ENCODE measurements at places on chromosomes 5 and 9.
A peak's percentile ranks its signal among the peaks of the same experiment; 100 is the strongest.

GRCh38 chr9:89647366-89648128 lies 42.7 kb downstream of the GADD45G start:
- DNase-seq = no peak

DNA sequence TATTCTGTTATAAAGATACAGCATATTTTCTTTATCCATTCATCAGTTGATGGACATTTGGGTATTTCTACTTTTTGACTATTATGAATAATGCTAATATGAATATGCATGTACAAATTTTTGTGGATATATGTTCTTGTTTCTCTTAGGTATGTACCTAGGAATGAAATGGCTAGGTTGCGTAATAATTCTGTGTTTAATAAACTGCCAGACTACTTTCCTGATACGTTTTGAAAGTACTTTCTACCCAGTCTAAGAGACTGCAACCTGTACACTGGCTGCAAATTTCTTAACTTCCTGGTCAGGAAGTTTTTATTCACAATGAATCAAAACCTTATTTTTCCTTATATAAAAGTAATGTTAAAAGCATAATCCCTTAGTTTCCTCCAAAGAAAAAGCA lies 93.9 kb upstream of the STARD4 start:
- DNase-seq = no peak

DNA sequence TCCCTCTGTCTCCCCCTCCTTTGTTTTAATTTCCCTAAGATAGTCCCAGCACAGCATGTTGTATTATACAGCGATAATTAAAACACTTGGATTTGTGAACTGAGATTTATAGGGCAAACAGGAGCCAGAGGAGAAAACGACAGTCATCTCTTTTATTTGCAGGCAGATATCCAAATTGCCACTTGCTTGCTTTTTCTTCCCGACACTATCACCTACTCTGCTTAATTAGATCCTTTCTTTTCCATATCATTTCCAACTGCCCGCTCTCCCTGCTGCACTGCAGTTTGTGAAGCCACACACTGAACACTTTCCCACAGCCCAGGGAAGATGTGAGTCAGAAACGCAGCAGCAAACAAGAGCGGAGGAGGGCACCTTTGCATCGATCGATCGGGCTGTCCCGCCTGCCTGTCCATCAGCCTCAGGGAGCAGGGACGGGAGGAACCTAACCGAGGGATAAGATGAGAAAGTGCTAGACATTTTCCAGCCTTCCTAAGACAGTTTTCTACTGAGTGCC lies 35.8 kb upstream of the SPRY4 start:
- DNase-seq = no peak

DNA sequence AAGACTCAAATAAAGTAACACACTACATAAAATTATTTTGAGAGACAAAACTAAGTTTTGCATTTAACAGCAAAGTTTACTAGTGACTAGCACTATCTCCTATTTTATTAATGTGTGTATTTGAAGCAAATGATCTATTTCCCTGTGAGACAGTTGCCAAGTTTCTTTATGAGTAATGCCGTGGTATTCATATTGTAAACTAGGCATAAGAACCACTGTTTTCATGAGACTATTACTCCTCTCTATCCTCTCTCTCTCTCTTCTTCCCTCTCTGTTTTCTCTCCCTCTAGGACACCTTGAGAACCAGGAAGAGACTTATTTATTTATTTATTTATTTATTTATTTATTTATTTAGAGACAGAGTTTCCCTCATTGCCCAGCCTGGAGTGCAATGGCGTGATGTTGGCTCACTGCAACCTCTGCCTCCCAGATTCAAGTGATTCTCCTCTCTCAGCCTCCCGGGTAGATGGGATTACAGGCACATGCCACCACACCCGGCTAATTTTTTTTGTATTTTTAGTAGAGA lies 61.1 kb downstream of the MLANA start:
- DNase-seq = no peak

GRCh38 chr9:127991757-127992274 lies 11.0 kb upstream of the EEIG1 start:
- DNase-seq = no peak

GRCh38 chr5:69368458-69369339 lies 621 bp downstream of the AK6 start:
- no peak for DNase-seq

GRCh38 chr5:143987751-143988560 lies 176.0 kb downstream of the HMHB1 start:
- DNase-seq = no peak

DNA sequence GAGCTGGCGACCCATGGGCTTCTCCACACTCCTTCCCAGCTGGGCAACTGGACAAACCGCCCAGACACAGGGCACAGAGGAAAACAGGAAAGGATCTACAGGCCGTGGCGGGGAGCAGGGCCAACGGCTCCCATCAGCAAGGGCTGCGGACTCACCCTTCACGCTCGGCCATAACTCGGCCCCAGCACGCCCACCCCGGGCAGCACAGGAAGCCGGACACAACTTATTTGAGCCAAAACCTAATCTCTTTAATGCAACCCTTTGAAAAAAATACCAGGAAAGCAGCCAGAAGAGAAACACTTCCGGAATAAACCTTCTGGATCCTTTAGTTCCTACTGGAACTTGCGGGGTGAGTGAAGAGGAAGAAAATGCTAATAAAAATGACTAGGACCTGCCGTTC lies 59.9 kb downstream of the VAV2 start:
- DNase-seq = no peak

- peak; percentile 16 for DNase-seq
Measured at GRCh38 chr5:93622240-93622885, 39.3 kb downstream of the NR2F1 start.

DNA sequence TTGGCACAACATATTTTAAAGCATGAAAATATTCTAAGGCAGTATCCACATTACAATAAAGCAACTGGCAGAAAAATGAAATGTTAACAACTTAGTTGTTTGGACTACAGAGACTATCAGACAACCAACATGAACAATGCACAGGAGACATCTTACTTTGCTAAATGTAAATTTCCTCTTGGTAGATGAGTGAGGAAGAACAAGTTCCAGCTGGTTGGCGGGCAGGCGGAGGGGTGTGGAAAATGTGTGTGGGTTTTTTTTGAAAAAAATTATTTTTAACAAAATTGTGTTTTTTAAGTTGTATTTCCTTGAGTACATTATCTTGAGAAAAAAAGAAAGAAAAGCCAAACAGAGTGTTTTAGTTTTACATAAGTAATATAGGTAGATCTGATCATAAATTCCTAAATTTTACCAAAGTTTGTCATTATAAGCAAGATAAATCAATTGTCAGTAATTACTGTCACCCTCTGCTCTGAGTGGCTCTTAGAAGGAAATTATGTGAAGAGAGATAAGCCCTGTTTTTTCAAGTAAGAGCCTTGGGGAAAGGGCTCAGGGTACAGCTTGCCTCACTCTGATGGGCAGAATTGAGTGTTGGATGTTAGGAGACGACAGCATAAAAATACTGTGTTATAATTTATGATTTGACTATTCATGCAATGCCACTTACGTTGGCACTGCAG lies 42.5 kb downstream of the TMEM167A start:
- no peak for DNase-seq

- no peak for DNase-seq
Measured at GRCh38 chr5:7910738-7911428, 41.9 kb downstream of the MTRR start.

DNA sequence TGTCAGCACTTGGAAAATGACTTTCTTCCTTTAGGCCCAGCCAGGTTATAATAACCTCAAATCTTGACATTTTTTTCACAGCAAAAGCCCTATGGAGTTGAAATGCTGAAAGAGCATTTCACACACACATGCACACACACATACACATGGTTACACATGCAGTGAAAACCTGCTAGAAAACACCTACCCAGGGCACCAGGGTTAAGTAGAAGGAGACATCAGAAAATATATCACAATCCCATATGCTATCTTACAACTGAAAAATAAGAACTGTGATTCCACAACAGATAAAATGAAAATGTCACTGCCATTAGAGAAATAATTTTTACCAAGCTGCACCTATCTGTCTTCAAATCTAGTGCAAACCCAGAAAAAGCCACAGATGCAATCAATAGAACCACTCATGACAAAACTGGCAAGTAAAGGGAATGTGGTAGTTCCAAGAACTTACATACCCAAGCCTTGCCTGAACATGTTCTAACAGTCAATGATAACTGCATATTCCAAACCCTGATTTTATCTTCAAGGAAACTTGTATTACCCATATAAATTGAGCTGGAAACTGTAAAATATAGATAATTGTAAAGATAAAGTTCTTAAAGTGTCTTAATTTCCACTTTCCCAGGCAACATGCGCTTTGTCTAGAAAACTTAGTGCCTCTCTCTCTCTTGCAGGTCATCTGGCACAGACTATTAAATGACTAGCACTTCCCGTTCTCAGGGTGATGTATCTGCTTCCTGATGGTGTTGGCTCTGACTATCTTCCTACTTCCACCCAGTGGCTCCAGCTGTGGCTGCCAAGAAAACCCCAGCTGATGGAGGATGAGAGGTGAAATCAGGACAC lies 250.2 kb upstream of the PTGER4 start:
- peak; percentile 72 for DNase-seq

DNA sequence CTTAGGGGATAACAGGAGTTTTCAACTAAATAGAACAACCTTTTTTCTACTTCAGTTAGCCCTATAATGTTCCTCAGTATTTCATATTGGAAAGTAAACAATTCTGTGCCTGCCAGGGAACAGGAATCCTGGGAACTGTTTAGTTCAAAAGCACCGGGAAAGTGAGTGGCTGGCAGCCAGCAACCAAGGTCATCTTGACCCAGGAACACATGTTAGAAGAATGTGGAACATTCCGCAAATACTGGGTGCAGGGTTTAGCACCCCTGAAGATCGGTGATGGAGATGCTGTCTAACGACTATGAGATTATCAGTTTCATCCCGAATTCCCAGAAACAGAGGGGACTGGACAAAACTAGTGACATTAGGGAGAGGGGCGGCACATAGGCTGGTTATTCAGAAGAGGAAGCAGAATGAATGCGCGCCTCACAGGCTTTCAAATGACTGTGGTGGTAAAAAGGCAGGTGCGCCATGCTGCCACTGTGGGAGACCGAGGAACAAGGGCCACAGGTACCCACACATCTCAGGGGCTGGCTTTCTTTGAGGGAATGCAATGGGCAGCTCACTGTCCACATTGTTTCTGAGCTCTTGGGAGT lies 51.2 kb downstream of the IPPK start:
- no peak for DNase-seq

DNA sequence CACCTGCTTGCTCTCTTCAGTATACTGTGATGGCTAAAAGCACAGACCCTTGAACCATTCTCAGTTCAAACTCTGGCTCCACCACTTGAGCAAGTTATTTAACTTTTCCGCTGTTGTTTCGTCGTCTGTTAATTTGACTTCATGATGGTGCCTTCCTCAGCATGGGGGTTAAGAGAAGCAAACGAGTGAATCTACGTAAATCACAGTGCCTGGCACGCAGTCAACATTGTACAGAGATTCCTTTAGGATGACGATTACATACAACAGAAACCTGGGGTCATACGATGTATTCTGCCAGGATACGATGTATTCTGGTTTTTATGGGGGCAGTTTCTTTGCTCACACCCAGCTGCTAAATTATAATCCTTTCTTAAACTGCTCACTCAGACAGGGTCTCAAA lies 515.6 kb downstream of the CCDC171 start:
- DNase-seq = no peak

GRCh38 chr5:161078793-161079192 lies 226.8 kb upstream of the ATP10B start:
- no peak for DNase-seq

- DNase-seq = no peak
Measured at GRCh38 chr5:158751961-158752655, 347.6 kb downstream of the EBF1 start.

DNA sequence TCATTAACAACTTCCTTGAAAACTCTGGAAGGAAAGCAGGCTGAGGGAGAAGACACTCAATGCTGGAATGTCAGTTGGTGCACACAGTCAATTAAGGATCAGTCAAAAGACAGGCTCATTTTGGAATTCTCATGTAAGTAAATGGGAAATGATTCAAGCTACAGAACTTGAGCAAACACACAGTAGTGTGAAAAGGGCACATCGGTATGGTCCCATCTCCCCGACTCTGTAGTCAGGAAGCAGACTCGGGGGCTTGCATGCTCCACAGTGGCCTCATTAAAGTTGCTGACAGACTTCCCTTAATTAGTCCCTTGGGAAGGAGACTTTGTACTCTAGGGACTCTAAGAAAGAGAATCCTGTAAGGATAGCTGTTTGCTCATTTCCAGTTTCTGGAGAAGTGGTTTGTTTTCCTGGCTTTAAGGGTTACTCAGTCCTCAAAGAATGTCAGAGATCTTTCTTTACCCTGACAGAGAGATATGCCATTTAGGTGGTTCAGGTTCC lies 339.2 kb downstream of the ADAMTS6 start:
- DNase-seq = no peak

GRCh38 chr5:95730011-95730700 lies 980 bp upstream of the RHOBTB3 start:
- no peak for DNase-seq

DNA sequence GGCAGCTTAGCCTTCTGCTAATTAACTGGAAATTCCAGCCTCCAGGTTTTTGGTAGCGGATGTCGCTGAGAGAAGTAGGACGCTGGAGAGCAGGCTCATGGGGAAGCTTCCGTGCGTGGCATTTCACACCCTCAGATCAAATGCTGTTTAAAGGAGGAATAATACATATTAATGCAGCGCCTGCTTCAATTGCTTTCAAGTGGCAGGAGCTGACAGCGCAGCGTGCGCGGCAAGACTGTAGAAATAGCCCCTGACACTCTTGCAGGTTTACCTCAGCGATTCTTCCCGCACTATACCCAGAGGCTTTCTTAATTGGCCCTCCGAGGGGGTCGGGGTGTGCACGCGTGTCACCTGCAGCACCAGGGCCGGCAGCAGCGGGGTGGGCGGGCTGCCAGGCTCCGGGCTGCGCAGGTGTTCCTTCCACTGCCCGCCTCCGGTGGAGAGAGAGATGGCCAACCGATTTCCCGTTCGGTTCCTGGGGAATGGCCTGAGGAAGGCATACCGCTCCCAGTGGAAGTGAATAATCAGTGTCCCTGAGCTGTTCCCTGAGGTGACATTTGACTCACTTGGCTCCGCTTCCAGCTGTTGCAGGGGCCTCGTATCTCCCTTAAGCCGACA lies 427.9 kb downstream of the KCTD16 start:
- no peak for DNase-seq

DNA sequence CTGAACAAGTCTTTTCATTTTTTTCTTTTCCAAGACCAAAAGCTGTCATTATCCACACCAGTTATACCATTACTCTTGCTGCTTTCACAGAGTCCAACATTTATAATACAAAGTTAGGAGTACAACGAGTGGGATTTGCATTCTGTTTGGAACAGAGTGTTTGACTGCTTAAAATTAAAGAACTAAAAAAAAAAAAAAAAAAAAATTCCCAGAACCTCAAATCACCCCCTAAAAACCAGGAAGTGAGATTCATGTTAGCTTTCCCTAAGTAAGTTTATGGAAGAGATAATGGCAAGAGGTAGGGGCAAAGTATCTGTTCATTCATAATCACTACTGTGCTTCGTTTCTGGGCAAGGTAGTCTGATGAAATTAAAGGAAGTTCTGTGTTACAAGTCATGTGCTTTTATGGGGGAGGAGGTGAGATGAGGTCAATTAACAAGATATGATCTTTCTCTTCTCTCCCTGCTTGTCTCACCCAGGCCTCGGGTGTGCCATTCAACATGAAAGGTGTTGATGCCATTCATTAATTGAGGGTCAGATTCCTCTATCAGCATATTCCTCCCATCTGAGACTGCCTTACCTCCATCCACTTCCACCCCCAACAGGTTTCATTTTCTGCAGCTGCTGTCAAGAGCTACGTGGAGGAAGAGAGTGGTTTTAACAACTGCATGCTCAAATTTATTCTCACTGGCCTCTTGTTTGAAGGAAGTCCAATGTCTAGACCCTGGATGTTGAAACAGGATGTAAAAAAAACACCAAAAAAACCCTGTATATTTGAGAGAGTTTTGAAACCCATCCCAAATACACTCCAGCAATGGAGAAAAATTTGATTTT lies 58.1 kb downstream of the MARCHF3 start:
- peak; percentile 86 for DNase-seq
